ENCODE measurements at places on chromosomes 16 and 17.
A peak's percentile ranks its signal among the peaks of the same experiment; 100 is the strongest.

- peak; percentile 22 for DNase-seq
These were observed 680 bp downstream of the SKA2 start for GRCh38 chr17:59154292-59154720.

DNA sequence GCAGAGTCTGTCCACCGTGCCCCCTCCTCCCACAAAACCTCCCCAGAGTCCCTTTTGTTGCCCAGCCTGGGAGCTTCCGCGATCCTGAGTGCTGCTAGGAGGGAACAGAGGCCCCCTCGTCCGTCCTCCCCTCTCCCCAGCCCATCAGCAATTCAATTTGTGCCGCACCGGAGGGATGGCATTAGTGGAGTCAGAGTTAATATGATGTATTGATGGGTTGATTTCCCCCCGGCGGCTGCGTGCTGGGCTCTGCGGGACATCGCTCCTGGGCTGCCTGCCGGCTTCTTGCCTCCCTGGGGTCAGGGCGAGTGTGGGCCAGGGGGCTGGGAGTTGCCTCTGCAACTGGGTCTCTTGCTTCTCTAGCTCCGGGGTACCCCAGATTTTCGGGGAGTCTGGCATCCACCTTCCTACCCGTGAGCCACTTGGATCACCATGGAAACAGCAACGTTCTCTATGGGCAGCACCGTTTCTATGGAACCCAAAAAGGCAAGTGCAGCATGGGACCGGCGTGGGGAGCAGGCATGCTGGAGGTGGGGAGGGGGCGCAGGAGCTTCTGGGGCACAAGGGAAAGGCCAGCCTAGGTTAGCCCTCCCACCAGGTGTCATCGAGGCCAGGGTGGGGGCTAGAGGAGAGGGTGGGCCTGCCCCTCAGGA is 42.9 kb downstream of the BAHCC1 start:
- no peak for DNase-seq

GRCh38 chr16:83762141-83762991 is 45.4 kb upstream of the HSBP1 start:
- DNase-seq, result no peak

DNA sequence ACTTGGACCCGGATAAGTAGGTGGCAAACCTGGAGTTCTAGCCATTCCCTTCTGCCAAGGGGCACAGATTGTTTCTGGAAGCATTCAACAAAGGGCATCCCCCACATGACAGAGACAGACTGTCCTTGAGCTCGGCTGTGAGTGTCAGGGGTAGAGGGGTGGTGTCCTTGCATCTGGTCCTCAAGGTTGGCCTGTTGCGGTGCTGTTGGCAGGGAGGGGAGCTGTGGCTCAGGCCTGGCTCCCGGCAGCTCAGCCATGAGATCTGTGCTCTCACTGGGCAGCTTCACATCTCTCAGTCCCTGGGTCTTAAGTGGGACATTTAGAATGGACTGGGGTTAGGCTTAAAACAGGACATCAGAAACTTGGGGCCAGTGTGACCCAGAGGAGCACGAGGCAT is 20.4 kb downstream of the CCDC182 start:
- DNase-seq, result no peak

DNA sequence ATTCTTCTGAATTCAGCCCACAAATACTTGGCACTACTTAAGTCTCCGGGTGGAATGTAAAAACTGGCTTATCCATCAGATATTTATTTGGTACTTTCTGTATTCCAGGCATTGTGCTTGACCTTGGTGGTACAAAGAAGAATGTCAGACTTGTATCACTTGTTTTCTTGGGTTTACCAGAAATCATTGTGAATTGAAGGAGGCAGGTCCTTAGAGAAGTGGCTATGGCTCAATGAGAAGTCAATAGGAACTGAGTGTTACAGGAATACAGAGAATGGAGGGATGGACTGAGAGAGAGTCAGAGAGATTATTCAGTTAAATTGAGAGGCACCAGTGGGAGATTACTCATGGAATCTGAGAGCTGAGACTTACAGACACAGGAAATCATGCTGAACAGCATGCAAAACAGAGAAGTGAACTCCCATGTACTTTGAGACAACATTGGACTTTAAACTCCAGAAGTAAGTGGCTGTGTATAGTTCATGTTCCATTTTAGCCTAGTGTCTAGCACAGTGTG is 704.1 kb downstream of the CDH11 start:
- DNase-seq, result no peak

DNA sequence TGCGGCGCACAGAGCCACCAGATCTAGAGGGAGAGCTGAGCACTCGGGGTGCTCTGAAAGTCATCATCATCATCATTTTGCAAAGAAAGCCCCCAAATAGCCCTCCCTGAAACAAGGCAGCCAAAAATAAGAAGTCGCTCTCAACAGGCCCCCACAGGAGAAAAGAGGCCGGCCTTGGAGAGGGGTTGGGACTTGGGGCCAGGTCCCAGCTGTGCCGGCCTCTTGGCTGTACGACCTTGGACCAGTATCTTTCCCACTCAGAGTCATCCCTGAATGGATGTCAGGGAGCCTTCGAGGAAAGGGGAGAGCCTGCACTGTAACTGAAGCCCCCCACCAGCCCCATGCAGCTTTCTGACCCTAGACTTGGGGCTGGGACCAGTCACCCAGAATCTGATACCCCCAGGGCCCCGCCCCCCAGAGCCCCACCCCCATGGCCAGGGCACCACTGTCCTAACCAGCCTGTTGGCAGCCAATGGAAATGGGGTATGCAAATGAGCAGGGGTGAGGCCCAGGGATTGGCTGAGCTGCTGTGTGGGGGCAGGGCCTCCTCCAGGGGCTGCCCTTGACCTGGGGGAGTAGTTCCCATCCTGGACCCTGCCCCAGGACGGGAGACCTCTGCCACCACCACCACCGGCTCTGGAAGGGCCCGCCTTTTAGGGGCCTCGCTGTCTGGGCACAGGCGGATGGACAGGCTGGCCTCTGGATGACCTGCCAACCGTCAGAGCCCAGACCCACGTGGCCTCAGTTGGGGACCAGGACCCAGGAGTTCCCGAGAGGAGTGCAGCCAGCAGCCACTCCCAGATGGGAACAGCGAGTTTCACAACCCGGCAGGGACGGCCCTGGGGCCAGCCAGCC is 15.4 kb downstream of the ZFPM1 start:
- DNase-seq, result no peak

DNA sequence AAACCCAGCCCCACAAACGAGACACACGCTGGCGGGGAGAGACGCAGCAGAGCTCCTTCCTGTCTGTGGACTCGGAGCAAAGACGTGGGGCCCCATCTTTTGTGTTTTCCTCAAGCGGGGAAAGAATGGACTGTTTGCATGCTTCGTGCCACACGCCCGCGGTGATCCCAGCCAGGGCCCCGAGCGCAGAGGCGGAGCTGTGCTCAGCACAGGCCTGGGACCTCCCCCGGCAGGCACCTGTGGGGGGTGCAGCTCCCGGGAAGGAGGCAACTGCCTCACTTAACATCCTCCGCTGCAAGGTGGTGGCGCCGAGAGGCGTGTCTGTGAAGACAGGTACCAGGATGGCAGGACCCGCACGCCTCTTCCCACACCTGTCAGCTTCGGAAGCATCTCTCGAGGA is 19.1 kb downstream of the TRARG1 start:
- DNase-seq, result no peak

- no peak for DNase-seq
These were observed 1.6 kb downstream of the COASY start for GRCh38 chr17:42563543-42563942.

DNA sequence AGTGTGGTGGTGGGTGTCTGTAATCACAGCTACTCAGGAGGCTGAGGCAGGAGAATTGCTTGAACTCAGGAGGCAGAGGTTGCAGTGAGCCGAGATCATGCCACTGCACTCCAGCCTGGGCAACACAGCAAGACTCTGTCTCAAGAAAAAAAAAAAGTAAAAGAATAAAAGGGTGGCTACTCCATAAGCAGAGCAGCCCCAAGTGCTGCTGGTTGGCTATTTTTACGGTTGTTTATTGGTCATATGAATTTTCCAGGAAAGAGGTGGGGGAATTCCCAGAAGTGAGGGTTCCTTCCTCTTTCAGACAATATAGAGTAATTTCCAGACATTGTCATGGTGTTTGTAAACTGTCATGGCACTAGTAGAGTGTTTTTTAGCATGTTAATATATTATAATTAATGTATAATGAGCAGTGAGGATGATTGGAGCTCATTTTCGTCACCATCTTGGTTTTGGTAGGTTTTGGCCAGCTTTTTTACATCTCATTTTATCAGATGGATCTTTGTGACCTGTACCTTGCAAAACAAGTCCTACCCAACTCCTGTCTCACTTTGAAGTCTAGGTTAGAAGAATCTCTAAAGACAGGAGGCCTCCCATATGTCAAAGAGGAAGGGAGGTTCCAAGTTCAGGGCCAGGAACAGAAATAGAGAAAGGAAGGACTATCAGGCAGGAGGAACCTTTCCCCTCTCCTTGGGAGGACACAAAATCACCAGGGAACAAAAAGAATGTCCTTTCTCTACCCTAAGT is 39.1 kb downstream of the HOXB1 start:
- DNase-seq, result peak; percentile 90

DNA sequence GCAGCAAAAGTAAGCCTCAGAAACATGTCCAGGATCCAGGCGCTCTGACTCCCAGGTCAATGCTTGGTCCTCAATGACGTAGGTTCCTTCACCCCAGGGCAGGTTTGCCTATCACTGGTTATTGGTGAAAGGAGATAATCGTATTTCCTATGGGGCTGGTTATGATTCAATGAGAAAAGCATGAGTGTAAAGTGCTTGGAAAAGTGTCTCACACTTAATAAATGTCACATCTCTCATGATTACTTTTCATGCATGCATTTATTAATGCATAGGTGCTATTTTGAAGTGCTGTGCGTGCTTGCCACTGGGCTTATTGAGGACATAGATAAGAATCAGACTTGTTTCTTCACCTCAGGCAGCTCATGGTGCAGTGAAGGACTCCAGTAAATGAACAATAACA is 10.4 kb upstream of the CDH13 start:
- no peak for DNase-seq

- DNase-seq, result no peak
These were observed 24.5 kb downstream of the PIK3R5 start for GRCh38 chr17:8940866-8941471.

DNA sequence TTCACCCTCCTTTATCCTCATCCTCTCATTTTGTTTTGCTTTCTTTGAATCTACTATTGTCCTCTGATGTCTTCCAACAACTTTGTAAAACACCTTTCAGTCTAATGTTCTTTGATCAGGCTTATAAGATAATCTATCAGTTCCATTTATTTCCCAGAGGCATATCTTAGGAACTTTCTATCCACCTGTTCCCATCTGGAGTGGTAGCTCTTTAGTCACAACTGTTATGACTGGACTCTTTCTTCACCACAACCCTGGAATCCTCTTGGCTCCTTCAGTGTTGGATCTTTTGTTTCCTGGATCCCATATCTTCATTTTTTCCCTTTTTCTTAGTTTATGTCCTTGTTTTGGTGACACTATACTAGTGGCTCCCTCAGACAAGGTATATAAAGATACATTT is 23.5 kb downstream of the RPS6KB1 start:
- no peak for DNase-seq

DNA sequence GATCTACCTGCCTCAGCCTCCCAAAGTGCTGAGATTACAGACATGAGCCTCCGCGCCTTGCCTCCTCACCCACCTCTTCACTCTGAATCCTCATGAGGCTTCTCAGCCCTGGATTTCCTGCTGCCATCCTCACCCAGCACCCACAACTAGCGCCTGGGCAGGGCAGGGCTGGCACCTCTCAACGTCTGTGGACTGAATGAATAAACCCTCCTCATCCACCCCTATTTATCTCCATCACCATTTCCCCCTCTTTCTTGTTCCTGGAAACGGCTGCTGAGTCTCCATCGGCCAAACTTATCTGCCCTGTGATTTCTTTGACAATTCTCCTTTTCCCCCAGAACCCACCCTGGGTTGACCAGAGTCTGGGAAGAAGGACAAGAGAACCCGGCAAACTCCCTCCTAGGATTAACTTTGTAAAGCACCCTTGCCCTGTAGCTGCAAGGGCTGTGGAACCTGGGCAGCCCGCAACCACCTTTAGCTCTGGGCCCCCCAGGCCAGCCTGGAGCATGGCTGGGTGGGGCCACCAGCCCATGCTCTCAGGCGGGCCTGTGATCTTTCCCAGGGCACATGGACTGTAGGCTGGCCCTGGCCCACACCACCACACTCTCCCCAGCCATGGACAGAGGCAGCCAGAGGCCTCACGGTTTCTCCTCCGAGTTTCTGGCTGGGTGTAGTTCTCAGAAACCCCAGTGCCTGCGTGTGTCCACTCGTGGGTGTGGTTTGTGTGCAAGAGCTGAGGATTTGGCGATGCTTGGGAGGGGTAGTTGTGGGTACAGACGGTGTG is 2.4 kb downstream of the SPN start:
- no peak for DNase-seq
